Immature natural killer cell (primary cell): ENCODE measurements at places on chromosomes 12 and 14.
A peak's percentile ranks its signal among the peaks of the same experiment; 100 is the strongest.

GRCh38 chr12:15928346-15928745 is 17.2 kb downstream of the DERA start:
- peaks cover 4% of the 10 kb centered on the region for H3K36me3 ChIP-seq
- peaks cover 1% of the 10 kb centered on the region for H3K4me1 ChIP-seq
- DNase-seq, result no peak
- no peak overlapping the region for H3K4me3 ChIP-seq
- no peak overlapping the region for H3K27ac ChIP-seq

DNA sequence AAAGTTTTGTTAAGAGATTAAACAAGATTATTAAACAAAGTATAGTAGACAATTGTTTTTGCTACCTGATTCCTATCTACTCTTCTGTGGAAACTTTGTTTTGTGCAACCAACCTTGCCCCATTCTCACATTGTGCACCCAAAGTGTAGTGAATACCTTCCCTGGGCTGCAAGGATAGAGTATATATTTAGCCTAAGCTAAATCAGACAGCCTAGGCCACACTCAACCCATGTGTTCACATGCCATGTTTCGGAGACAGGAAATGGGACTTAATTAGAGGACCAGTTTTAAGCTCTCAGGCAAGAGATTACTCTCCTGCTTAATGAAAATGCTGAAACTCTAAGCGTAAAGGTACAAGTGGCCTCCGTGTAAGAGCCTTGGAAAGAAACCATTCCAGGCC is 734.9 kb upstream of the USP15 start:
- no peak for DNase-seq
- no peak overlapping the region for H3K4me3 ChIP-seq
- no peaks in the 10 kb centered on the region for H3K27me3 ChIP-seq
- no peaks in the 10 kb centered on the region for H3K4me1 ChIP-seq

DNA sequence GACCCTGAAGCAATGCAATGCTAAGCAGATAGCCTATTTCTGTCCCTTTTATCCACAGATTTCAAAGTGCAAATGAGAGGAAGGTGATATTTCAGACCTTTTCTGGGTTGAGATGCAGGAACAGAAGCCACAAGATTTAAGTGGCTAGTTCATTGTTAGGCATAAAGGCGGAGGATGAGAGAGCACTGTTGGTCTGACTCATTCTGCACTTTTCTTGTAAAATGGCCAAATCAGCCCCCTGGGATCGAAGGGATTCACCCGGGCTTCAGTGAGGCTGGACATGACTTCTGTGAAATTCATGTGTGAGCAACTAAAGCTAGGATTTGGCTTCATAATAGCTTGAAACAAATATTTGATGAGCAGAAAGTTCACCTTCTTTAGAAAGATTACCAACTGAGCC is 101.9 kb upstream of the OVCH1 start:
- DNase-seq, result no peak
- no peak overlapping the region for H3K4me3 ChIP-seq
- H3K27me3 ChIP-seq, result peaks cover 4% of the 10 kb centered on the region
- no peaks in the 10 kb centered on the region for H3K36me3 ChIP-seq
- no peak overlapping the region for H3K27ac ChIP-seq

DNA sequence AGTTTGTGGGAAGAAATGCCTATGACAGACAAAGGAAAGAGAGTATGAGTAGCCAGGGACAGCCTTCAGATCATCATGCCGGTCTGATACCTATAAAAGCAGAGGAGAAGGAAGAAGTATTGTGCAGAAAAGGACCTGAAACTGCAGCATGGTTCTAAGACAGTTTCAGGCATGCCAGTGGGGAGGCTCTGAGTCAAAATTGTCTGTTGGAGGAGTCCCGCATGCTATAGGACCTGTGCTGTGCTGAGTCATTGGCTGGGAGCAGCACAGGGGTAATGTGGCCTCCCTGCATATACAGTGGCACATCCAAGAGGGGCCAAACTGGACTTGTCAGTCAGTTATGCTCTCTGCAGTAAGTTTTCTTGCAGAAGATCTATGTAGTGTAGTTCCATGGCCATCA is 40.7 kb downstream of the NEUROD4 start:
- H3K36me3 ChIP-seq, result no peaks in the 10 kb centered on the region
- no peak overlapping the region for H3K4me3 ChIP-seq
- no peaks in the 10 kb centered on the region for H3K4me1 ChIP-seq
- no peak overlapping the region for H3K27ac ChIP-seq

DNA sequence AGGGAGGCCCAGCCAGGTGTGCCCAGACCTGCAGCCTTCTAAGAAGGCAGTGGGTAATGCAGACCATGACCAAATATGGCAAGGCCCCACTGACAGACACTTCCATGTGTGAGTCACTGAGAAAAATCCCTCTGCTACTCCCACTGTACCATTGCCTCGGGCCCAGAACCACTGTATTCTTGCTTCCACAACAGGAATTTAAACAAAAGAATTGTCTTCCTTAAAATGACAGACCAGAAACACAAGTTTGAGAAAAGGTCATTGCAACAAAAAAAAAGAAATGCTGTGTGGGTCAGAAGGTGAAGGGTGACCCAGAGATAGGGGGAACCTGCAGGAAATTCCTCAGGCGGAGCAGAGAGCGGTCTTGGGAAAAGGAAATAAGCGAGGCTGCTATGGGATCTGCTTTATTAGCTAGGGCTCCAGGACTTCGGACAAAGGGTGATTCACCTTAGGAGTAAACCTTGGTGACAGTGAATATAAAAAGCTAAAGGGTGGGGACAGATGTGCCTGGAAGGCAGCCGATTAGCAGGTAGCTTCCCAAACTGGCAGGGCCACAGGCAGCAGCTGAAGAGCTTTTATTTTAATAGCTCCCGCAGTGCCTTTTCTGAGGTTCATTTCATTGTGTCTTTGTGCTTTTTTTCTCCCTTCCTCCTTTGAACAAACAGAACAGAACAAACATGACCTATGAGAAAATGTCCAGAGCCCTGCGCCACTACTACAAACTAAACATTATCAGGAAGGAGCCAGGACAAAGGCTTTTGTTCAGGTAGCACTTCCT is 185.3 kb upstream of the BCL2L14 start:
- H3K27me3 ChIP-seq, result peaks cover 3% of the 10 kb centered on the region
- no peak overlapping the region for H3K4me3 ChIP-seq
- H3K4me1 ChIP-seq, result peaks cover 3% of the 10 kb centered on the region
- peaks cover 43% of the 10 kb centered on the region for H3K36me3 ChIP-seq

GRCh38 chr14:74296037-74296467 is 6.7 kb downstream of the ABCD4 start:
- H3K27me3 ChIP-seq, result no peaks in the 10 kb centered on the region
- peaks cover 11% of the 10 kb centered on the region for H3K36me3 ChIP-seq
- DNase-seq, result no peak
- peaks cover 9% of the 10 kb centered on the region for H3K4me1 ChIP-seq

- no peaks in the 10 kb centered on the region for H3K36me3 ChIP-seq
- no peaks in the 10 kb centered on the region for H3K4me1 ChIP-seq
- no peak overlapping the region for H3K4me3 ChIP-seq
- H3K27me3 ChIP-seq, result no peaks in the 10 kb centered on the region
- H3K27ac ChIP-seq, result no peak overlapping the region
Observed at GRCh38 chr14:103597623-103598377, 31.2 kb upstream of the KLC1 start.

GRCh38 chr14:99395909-99396530 is 84.6 kb downstream of the SETD3 start:
- H3K36me3 ChIP-seq, result peaks cover 9% of the 10 kb centered on the region
- peak; percentile 38 for DNase-seq
- H3K4me1 ChIP-seq, result peaks cover 23% of the 10 kb centered on the region
- H3K27me3 ChIP-seq, result peaks cover 1% of the 10 kb centered on the region

- no peaks in the 10 kb centered on the region for H3K36me3 ChIP-seq
- no peak overlapping the region for H3K27ac ChIP-seq
- peaks cover 2% of the 10 kb centered on the region for H3K27me3 ChIP-seq
- H3K4me3 ChIP-seq, result no peak overlapping the region
- no peak for DNase-seq
Observed at GRCh38 chr14:79730196-79730595, 481.1 kb downstream of the DIO2 start.

- no peak overlapping the region for H3K27ac ChIP-seq
- no peak for DNase-seq
- no peak overlapping the region for H3K4me3 ChIP-seq
- peaks cover 13% of the 10 kb centered on the region for H3K27me3 ChIP-seq
- H3K36me3 ChIP-seq, result peaks cover 25% of the 10 kb centered on the region
Observed at GRCh38 chr12:4240161-4240783, 33.3 kb upstream of the CCND2 start.

DNA sequence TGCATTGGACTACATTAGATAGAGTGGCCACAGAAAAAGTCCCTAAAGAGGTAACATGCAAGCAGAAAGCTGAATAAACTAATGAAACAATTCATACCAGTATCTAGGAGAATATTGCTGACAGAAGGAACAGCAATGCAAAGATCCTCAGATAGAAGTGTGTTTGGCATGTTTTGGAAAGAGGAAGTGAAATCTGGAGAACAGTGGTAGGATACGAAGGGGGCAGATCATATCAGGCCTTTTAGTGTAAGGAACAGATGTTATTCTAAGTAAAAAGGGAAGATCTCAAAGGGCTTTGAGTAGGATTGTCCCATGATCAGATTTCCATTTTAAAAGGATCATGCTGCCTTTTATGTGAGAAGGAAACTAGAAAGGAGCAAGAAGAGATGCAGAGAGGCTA is 342.9 kb downstream of the PAWR start:
- no peaks in the 10 kb centered on the region for H3K27me3 ChIP-seq
- no peaks in the 10 kb centered on the region for H3K36me3 ChIP-seq
- no peak overlapping the region for H3K4me3 ChIP-seq

GRCh38 chr12:69600804-69601203 is 9.9 kb downstream of the LRRC10 start:
- H3K4me3 ChIP-seq, result no peak overlapping the region
- H3K27me3 ChIP-seq, result no peaks in the 10 kb centered on the region
- no peak for DNase-seq
- peaks cover 1% of the 10 kb centered on the region for H3K4me1 ChIP-seq
- H3K36me3 ChIP-seq, result peaks cover 17% of the 10 kb centered on the region
- H3K27ac ChIP-seq, result peak overlapping the region; percentile 38

DNA sequence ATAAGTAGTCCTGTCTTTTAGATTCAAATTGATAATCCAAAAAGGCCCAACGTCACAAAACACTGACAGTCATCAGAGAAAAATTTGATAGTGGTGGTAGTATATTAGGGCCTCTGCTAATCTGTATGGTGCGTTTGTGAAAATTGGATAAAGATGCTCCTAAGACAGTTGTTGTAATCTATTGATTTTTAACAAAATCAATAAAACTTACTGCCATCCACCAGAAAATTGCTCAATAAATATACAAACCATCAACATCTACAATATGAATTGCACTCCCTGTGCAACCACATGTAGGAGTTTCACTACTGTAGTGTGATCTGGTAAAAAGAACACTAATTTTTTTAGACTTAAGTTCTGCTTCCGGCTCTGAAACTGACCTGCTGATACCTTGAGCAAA is 336.8 kb downstream of the FUT8 start:
- H3K4me1 ChIP-seq, result no peaks in the 10 kb centered on the region
- H3K27me3 ChIP-seq, result peaks cover 1% of the 10 kb centered on the region
- H3K4me3 ChIP-seq, result no peak overlapping the region
- no peak for DNase-seq
- H3K27ac ChIP-seq, result no peak overlapping the region

DNA sequence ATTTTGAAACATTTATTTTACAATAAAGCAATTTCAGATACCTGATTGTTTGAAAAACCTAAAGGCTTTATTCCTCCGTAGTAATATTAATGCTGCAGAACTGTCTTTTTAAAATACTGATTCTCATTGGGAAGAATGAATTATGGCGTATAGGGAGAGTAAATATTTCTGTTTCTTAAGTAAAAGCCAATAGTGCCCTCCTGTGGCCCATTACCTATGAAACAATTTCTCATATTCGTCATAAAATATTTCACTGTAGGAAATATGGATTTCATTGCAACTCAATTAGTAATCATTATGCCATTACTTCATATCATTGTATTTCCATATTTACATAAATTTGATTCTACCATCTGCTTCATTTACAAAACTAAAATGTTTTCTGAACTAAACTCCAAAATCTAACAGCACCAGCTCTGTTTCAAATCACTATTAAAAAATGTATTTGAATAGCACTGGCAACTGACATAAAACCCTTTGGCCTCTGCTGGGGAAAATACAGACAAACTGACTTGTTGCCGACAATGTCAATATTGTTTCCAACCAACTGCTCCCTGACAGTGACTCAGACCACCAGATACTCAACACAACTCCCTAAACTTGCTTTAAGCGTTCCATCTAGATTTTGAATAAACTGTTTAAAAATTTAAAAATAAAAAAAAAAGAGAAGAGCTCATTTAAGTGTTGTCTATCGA is 290.3 kb downstream of the NAV3 start:
- H3K27ac ChIP-seq, result no peak overlapping the region
- no peak for DNase-seq
- no peak overlapping the region for H3K4me3 ChIP-seq
- no peaks in the 10 kb centered on the region for H3K4me1 ChIP-seq
- no peaks in the 10 kb centered on the region for H3K36me3 ChIP-seq

GRCh38 chr12:12964255-12964654 is 12.3 kb upstream of the GPRC5D start:
- H3K27me3 ChIP-seq, result peaks cover 2% of the 10 kb centered on the region
- no peak overlapping the region for H3K27ac ChIP-seq
- peaks cover 10% of the 10 kb centered on the region for H3K4me1 ChIP-seq

- no peak overlapping the region for H3K27ac ChIP-seq
- no peaks in the 10 kb centered on the region for H3K36me3 ChIP-seq
- no peaks in the 10 kb centered on the region for H3K4me1 ChIP-seq
- DNase-seq, result no peak
- no peak overlapping the region for H3K4me3 ChIP-seq
- no peaks in the 10 kb centered on the region for H3K27me3 ChIP-seq
Observed at GRCh38 chr12:7431993-7432685, 11.8 kb downstream of the CD163L1 start.

GRCh38 chr14:95290871-95291431 is 28.8 kb downstream of the CLMN start:
- no peak overlapping the region for H3K4me3 ChIP-seq
- H3K36me3 ChIP-seq, result no peaks in the 10 kb centered on the region
- DNase-seq, result no peak
- no peak overlapping the region for H3K27ac ChIP-seq
- H3K4me1 ChIP-seq, result no peaks in the 10 kb centered on the region
- H3K27me3 ChIP-seq, result peaks cover 21% of the 10 kb centered on the region

GRCh38 chr12:39235990-39236767 is 206.7 kb downstream of the KIF21A start:
- peaks cover 1% of the 10 kb centered on the region for H3K27me3 ChIP-seq
- no peaks in the 10 kb centered on the region for H3K36me3 ChIP-seq
- no peaks in the 10 kb centered on the region for H3K4me1 ChIP-seq
- H3K27ac ChIP-seq, result no peak overlapping the region

- H3K27ac ChIP-seq, result no peak overlapping the region
- no peak for DNase-seq
- H3K36me3 ChIP-seq, result no peaks in the 10 kb centered on the region
- peaks cover 3% of the 10 kb centered on the region for H3K27me3 ChIP-seq
- H3K4me1 ChIP-seq, result no peaks in the 10 kb centered on the region
Observed at GRCh38 chr12:23014749-23015148, 389.8 kb downstream of the ETNK1 start.
